ENCODE measurements at places on chromosomes 2 and 18. TPM values are rescaled to one million over a fixed set of nuclear protein-coding genes. Genes with fewer than 3 reads are reported as not detected.

Gene RIT2
- polyA plus RNA-seq = 30.1 TPM

GRCh38 chr2:239378918-239379640 is 21.7 kb downstream of the HDAC4 start:
- DNase-seq = no peak

GRCh38 chr2:86610871-86611270 is 12.8 kb downstream of the RNF103 start:
- no peak for DNase-seq

DNA sequence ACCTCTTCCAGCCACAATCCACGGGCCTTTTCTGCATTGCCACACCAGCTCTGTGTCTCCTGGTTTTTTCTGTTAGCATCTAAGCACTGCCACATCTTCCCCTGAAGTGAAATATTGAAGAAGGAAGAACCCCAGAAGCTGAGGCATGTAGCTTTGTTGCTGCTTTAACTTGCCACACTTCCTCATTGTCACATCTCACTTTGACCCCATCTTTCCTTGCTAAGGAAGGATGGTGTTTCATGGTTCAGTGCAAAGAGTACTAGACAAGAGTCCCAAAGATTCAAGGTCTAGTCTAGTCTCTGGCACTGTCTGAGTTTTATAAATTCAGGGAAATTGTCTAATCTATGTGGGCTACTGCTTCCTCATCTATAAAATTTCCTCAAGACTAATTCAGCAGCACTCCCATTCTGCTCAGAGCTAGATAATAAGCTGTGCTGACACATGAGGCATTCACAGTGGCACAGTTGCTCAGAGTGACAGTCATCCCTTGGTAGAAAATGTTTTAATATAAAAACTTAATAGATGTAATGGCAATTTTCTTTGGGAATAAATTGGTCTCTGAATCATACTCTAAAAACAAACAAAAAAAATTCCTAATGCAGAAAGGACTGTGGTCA is 483.0 kb upstream of the ID2 start:
- DNase-seq = no peak

DNA sequence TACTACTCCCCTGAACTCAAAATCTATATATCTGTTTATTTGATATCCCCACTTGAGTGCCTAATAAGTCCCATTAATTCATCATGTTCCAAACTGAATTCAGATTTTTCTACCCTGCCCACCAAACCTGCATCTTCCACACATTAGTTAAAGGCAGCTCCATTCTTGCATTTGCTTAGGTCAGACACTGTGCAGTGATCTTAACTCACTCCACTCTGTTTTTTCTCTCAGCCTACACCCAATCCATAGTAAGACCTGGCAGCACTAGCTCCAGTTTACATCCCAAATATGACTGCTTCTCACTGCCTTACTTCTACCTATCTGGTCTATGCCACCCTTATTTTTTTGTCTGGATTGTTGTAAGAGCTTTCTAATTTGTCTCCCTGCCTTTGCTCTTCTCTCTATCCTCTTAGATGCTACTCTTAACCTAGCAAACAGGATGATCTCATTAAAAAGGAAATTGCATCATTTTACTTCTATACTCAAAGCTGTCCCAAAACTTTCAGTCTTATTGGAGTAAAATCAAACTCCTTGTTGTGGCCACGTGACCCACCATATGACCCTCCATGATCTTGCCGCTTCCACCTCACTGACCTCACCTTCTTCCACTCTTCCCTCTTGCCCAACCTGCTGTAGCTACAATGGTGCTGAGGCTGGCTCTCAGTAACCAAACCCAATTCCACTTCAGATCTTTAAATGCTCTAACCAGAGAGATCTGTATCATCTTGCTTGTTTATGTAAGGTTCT is 274.9 kb upstream of the FANCL start:
- no peak for DNase-seq

DNA sequence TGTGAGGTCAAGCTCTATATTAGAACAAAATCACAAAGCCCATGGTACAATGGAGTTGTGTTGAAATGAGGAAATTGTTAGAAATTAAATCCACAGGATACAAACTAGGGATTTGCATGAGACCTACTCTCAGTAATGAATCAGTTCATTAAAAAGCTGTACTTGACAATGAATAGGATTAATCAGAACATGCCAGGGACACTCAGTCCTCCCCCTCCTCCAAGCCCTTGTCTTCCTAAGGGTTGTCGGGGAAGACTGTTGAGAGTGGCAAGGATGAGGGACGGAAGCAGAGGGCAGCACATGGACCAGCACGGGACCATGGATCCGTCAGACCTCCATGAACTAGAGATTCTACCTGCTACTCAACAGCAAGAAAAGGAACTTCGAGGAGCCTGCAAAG is 39.8 kb downstream of the SPRED2 start:
- DNase-seq = no peak

GRCh38 chr2:106857882-106858478 is 28.0 kb downstream of the ST6GAL2 start:
- DNase-seq = no peak

GRCh38 chr2:153823880-153824279 is 47.8 kb upstream of the GALNT13 start:
- no peak for DNase-seq

Measured in spinal cord (tissue), 10 donors.